ENCODE measurements at places on chromosomes 7 and 10.

- no peaks in the 10 kb centered on the region for H3K4me1 ChIP-seq
- H3K27ac ChIP-seq = no peak overlapping the region
- no peaks in the 10 kb centered on the region for H3K27me3 ChIP-seq
- H3K36me3 ChIP-seq = no peaks in the 10 kb centered on the region
- H3K4me3 ChIP-seq = no peak overlapping the region
- no peak for DNase-seq
Observed at GRCh38 chr7:112370436-112370835, 79.8 kb upstream of the IFRD1 start.

DNA sequence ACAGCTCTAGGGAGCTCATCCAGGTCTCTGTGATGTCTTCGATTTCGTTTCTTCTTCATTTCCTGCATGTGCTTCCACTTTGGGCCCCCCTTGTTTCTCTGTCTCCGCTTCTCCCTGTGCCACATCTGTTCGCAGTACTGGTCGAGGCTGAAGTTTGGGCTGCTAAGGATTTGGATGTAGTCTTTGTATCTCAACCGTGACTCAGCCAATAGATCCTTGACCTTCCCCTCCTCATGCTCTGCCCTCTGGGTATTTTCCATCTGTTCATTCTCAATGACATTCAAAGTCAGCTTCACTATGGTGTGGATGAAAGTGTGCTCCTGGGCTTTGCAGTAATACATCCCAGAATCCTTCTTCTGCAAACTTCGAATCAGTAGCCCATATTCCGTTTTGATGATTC, 187.4 kb downstream of the SEMA3D start:
- no peaks in the 10 kb centered on the region for H3K4me1 ChIP-seq
- DNase-seq = no peak
- no peaks in the 10 kb centered on the region for H3K36me3 ChIP-seq
- no peak overlapping the region for H3K27ac ChIP-seq
- no peaks in the 10 kb centered on the region for H3K27me3 ChIP-seq

- H3K36me3 ChIP-seq = peaks cover 22% of the 10 kb centered on the region
- no peaks in the 10 kb centered on the region for H3K27me3 ChIP-seq
- H3K4me3 ChIP-seq = no peak overlapping the region
Observed at GRCh38 chr10:88920986-88921593, 31.5 kb downstream of the ACTA2 start.

- H3K4me3 ChIP-seq = no peak overlapping the region
- H3K36me3 ChIP-seq = no peaks in the 10 kb centered on the region
- no peaks in the 10 kb centered on the region for H3K27me3 ChIP-seq
- no peaks in the 10 kb centered on the region for H3K4me1 ChIP-seq
Observed at GRCh38 chr7:42085531-42085930, 151.5 kb downstream of the GLI3 start.

DNA sequence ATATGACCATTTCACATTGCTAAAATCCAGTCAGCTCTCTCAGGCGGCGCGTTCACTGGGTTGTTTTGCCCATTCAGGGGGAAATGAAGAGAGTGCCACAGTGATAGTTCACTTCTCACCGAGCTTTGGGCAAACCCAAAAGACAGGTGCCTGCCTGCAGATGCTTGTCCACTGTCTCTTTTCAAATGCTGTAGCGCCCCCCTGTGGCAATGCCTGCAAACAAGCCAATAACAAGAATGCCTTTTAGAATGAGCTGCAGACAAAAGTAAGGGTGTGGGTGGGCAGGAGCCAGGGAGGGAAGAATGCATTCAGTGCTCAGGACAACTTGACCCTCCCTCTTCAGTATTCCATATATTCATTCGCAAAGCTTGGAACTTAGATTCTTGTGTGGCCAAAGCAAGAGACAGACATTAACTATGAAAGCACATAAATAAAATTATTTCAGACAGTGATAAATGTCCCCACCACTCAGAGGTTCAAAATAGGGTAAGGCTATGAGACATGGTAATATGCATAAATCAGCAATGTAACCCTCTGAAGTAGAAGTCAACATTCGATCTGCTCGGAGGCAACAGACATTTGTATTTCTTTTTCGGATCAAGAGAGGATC, 86.9 kb downstream of the JAZF1 start:
- no peaks in the 10 kb centered on the region for H3K36me3 ChIP-seq
- H3K27me3 ChIP-seq = no peaks in the 10 kb centered on the region
- no peak overlapping the region for H3K4me3 ChIP-seq
- peak; percentile 5 for DNase-seq
